ENCODE measurements at places on chromosomes 16 and 17.

GRCh38 chr16:3618769-3619141 is 7.3 kb upstream of the SLX4 start:
- no peak for DNase-seq

DNA sequence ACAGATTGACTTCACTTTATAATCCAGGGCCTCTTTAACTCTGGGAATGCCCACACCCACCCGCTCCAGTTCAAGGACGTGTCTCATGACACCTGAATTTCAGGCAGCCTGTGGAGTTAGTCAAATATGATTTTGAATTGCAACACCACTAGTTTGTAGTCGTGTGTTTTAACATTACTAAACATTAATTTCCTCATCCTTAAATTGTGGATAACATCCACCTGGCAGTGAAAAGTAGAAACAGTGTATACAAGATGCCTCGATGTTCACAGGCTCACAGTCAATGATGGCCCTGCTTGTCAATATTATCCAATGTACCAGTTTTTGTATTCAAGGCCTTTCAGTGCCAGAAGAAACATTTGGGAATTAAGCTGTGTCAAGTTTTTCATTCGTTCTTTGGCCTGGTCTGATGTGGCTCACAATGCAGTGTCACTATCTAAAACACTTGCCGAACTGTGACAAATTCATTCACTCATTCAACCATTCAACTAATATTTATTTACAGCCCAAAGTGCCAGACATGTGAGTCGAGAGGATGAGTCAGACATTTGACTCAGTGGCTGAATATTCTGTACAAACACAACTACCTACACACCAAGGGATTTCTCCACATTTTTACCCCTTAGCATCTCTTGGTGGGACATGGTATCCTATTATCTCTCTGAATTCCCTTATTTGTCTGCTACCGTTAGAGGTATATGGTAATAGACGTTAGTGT is 1.4 kb downstream of the MEIOB start:
- peak; percentile 64 for DNase-seq

DNA sequence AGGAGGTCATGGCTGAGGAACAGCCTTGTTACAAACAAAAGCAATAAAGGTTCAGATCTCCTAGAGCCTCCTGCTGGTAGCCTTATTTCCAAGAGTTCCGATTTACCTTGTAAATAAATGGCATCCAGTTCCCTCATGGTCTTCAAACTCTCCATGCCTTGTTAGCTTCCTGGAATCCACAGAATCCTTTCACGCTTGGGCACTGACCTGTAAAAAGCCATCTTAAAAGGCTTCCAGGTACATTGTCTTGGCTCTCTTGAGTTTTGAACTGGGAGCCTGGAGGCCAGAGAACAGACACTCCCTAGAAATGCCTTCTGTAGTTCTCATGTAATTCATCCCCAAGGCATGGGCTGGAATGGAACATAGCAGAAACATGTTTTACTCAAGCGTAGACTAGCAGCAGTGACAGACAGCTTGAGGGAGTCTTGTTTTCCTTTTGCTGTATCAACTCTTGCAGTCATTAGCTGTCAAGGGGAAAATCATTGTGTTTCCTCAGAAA is 207.9 kb downstream of the SNX29 start:
- DNase-seq, result no peak

DNA sequence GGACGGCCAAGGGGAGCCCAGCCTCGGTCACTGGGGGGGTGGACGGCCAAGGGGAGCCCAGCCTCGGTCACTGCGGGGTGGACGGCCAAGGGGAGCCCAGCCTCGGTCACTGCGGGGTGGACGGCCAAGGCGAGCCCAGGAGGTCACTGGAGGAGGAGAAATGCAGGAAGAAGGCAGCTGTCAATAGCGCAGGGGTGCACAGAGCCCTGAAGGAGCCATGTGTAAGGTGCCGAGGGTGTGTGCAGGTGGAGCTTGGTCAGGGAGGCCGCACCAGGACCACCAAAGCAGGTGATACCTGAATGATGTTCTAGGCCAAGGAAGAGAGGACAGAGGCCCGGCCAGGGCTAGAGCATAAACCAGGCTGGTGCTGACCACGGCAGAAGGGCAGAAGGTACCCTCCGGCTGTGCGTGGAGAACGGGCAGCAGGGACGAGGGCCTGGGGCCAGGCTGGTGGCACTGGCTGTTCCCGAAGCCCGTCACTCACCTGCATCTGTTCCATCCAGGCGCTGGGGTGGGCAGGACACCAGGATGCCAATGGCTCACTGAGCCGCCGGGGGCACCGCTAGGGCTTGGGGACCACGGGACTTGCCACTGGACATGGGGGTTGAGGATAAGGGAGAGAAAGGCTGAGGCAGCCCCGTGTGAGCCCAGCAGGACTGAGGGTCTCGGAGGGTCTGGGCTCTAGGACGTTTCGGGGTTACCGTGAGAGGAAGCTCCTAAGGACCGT is 5.9 kb upstream of the CCDC57 start:
- DNase-seq, result no peak

DNA sequence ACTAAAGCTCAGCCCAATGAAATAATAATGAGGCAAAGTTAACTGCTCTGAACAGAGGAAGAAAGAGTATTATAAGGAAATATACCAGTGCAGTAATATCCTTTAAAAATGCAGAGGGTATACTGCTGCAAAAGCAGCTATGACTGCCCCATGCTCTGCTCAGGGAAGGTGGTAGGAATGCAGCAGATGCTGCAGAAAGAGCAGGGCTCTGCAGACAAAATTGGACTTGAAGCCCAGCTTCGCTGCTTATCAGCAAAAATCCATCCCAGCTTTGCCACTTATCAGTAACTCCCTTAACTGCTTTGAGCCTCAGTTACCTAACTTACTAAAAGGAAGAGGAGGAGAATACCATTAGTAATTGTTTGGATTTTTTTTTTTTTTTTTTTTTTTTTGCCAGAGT is 533.8 kb upstream of the CDH5 start:
- DNase-seq, result no peak

GRCh38 chr17:43528988-43529814 is 16.9 kb downstream of the ETV4 start:
- no peak for DNase-seq

GRCh38 chr16:2767891-2768290 is 9.2 kb downstream of the ELOB start:
- DNase-seq, result no peak

GRCh38 chr16:30184891-30185682 is 1.7 kb downstream of the CORO1A start:
- DNase-seq, result no peak

DNA sequence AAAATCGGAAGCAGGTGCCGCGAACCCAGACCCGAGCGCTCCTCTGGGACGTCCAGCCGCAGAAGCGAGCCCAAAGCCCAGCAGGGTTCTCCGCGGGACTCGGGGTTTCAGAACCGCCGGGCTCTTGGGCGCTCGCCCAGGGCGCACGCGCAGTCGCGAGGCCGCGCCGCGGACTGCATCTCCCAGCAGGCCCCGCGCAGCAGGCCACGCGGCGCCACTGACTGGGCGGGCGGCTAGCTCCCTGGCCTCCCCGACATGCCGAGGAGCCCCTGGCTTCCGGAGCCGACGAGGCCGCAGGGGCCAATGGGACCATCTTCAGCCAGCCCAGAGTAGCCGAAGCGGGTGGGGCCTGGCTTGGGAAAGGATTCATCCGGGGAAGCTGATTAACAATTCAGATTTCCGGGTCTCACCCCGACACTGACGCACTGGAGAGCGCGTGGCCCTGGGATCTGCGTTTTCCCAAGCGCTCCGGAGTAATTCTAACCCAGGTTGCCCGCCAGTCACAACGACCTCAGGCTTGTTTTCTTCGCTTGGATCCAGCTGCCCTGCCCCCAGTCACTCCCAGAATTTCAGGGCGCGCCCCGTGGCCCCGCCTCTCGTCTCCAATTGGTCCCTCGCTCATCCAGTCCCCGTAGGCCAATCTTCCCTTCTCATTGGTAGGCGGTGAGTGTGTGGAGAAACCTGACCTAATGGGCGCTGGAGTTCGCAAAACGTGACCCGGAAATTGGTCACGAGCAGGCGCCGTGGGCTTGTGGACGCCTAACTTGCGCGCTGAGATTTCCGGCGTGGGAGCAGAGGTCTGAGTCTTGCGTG is at the start of gene ZNF263:
Gene ZNF263 (plus strand): TSS at position 762 of the 813 bp plus-strand sequence. CDS start 328 bp downstream, outside the sequence.
- peak; percentile 97 for DNase-seq

DNA sequence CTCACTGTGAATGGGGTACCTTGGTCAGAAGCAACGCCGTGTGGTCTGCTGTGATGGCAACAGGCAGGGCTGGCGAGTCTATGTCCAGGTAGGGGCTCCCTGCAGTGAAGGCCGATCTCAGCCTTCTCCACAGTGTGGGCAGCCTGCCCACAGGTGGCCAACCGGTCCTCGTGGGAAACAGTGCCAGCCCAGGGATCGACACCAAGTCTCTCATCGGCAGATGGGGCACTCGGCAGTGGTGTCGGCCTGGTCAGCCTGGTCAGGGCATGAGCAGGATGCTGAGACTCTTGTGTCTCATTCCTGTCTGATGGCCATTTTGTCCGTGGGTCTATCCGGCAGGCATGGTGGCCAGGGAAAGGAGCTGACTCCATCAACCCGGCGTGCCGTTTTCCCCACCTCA is 92.2 kb downstream of the TNFRSF13B start:
- DNase-seq, result no peak

DNA sequence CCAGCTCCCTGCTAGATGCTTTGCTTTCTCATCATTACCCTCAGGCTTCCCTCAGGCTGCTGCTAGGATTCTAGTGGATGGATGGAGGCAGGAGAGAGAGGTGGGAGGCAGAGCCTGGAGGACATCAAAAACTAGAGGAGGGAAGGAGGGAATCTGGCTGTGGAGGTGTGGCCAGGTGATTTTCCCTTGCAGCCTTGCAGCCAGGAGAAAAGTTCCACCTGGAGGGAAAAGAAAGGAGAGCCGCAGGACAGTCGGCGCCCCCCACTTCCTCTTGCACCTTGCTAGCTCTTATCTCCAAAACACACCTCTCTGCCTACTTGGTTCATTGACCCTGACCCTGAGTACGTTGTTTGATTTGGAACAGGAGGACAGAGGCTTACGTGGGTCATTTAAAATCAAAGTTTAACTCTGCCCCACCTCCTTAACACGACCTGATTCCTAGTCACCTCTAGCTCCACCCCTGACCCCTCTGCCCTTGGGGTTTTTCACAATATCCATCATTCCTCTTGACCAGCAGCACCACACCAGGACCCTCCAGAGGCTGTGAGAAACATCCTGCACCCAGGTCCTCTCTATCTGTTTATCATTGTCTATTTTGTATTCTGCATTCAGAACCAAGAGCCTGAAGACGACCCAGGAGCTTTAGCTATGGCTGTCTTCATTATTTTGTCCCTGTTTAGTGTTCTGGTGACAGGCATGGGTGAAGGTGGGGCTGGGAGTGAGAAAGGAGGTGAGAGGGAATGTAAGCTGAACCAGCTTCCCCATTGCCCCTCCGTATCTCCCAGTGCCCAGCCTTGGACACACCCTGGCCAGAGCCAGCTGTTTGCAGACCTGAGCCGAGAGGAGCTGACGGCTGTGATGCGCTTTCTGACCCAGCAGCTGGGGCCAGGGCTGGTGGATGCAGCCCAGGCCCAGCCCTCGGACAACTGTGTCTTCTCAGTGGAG is 15.9 kb downstream of the AOC3 start:
- DNase-seq, result no peak

DNA sequence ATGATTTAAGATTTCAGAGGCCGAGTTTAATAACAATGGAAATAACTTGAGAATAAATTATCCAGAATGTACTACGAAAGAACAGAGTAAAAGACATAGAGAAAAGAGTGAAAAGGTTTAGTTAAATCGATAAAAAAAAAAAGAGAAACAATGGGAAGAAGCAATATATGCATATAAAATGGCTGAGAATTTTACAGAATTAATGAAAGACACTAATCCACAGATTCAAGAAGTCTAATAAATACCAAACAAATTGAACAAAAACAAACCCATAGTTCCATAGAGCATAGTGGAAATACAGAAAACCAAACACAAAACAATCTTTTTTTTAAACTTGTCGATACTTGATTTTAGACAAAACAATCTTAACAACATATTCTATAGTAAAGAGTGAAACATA is 1.7 kb downstream of the PSME3IP1 start:
- DNase-seq, result no peak

GRCh38 chr17:45960311-45960710 is 38.7 kb upstream of the STH start:
- DNase-seq, result no peak

- no peak for DNase-seq
These were observed 30.0 kb downstream of the STH start for GRCh38 chr17:46028981-46029565.

- peak; percentile 59 for DNase-seq
These were observed 118.3 kb upstream of the EEF2KMT start for GRCh38 chr16:5215901-5216300.

GRCh38 chr17:36188891-36189306 is 7.7 kb downstream of the CCL3L1 start:
- no peak for DNase-seq

GRCh38 chr16:70474320-70475053 is 20.1 kb downstream of the FCSK start:
- DNase-seq, result no peak

DNA sequence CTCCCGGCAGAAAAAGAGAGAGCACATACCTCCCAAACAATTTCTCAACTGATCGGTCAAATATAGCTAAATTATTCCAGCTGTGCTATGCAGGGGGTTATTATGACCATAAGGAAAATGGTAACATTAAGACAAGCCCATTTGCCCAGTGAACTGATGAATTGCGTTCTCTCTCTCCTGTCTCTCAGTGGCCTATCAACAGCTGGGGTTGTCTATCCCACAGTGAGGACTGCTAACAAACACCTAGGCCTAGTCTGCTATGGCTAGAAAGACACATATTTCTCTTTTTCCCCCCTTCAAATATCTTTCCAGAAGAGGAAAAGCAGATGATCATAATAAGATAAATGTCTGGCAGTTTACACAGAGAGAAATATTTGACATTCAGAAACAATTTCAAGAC is 263.8 kb upstream of the ELAC2 start:
- no peak for DNase-seq

DNA sequence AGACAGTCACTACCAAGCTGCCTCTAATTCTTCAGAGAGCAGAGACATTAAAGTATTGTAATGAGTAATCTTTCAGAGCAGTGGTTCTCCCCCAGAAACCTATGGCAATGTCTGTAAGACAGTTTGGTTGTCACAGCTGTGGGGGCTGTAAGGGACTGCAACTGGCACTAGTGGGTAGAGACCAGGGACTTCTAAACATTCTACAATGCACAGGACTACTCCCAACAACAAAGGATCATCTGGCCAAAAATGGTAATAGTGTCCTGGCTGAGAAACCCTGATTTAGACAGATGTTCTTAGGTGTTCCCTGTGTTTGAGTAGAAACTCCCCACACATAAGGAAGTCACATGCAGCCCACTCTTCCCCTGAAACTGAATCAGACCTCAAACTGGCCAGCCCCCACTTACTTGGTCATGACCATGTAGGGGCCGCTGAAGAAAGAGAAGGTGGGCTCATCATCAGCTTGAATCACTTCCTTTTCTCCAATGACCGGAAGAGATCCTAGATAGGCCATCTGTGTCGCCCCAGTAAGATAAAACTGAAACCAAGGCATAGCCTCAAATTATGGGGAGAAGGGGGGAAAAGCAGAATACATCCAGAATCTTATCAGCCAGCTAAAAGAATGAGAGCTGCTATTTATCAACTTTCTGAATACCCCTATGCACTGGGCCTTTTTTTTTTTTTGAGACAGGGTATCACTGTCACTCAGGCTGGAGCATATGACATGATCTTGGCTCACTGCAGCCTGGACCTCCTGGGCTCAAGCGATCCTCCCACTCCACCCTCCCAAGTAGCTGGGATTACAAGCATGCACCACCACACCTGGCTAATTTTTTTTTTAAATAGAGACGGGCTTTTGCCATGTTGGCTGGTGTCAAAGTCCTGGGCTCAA is 75.8 kb downstream of the TEX14 start:
- DNase-seq, result no peak

GRCh38 chr17:57455063-57455914 is 199.0 kb downstream of the MSI2 start:
- no peak for DNase-seq

Measured in urothelium cell line (cell line).